ENCODE measurements at places on chromosomes 2 and 18.

DNA sequence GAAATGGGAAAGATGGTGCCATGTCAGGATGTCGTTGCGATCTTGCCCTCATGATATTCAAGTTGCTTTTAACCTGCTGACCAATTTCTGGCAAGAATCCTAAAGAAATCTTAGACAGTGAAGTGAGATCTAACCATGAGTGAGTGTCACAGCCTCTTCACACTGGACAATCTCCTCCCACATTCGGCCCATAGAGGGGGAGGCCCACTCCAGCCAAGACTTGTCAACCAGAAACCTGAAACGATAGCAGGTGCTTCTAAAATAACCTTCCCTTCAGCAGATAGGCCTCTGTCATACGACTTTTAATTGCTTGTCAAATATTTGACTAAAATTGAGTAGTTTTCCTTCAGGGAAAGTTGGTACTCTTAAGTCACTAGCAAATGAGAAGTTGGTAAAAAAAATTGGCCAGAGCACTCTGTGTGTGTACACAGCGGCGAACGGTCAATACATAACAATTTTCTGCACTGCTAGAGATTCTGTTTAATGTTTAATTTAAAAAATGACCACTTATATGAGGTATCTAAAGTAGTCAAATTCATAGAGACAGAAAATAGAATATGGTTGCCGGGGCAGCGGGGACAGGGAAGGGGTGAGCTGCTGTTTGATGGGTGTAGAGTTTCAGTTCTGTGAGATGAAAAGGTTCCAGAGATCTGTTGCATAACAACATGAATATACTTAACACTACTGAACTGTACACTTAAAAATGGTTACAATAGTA is 110.2 kb downstream of the VAPA start:
- no peak for DNase-seq

DNA sequence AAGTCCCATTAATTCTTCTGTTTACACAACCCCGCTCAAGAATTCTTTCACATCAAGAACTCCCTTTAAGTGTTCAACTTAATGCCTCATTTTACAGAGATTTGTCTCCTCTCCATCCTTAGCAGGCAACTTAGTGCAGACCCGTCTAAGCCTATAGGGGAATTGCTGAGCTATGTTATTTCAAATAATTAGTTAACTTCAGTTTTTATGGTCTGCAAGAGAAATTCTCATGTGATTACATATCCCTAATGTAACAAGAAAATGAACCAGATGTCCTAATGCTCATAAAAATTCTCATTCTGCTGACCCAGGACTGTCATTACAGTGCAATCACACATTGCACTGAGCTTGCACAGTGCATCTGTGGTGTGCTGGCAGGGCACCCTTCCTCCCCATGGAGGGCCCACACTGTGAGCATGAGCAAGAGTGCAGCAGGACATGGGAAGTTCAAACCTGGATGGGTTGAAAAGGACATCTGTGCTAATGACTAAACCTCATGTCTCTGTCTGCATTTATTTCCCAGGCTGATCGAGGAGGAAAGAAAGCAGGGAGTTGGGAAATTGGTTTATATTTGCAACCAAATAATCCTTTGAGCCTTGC is 97.1 kb downstream of the COL5A2 start:
- DNase-seq, result no peak

GRCh38 chr18:525036-525797 is 24.7 kb upstream of the COLEC12 start:
- DNase-seq, result no peak

GRCh38 chr2:170717599-170717963 is 2.4 kb downstream of the SP5 start:
- DNase-seq, result no peak

DNA sequence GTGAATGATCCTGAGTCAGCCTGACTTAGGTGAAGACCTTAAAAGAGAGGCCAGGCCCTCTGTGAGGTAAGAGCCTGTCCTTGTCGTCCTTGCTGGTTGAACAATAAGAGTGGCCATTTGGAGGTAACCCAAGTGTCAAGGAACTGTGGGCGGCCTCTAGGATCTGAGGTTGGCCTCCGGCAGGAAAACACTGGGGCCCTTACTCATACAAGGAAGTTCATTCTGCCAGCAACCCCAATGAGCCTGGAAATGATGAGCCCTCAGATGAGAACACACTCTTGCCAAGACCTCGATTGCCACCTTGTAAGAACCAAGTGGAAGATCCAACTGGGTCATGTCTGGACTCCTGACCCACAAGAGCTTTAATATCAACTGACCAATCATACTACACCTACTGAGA is 95.5 kb upstream of the LRATD1 start:
- DNase-seq, result no peak

- peak; percentile 6 for DNase-seq
Measured at GRCh38 chr18:63016270-63016669, 300.9 kb downstream of the PHLPP1 start.

DNA sequence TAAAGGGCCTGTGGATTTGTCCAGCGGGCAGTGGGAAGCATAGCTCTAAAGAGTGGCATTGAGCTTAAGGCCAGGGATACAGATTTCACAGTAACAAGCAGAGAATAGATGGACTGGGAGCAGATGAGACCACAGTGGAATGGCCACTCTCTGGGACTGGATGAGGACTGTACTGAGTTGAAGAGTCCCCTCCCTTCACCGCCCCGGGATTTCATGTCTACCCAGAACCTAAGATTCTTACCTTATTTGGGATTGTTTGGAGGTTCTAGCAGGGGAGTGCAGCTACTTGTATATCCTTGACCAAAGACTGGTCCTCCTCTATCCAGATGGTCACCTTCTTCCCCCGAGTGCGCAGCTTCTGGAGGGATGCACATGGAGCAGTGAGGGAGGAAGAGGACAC is 28.0 kb upstream of the EFEMP1 start:
- DNase-seq, result no peak

DNA sequence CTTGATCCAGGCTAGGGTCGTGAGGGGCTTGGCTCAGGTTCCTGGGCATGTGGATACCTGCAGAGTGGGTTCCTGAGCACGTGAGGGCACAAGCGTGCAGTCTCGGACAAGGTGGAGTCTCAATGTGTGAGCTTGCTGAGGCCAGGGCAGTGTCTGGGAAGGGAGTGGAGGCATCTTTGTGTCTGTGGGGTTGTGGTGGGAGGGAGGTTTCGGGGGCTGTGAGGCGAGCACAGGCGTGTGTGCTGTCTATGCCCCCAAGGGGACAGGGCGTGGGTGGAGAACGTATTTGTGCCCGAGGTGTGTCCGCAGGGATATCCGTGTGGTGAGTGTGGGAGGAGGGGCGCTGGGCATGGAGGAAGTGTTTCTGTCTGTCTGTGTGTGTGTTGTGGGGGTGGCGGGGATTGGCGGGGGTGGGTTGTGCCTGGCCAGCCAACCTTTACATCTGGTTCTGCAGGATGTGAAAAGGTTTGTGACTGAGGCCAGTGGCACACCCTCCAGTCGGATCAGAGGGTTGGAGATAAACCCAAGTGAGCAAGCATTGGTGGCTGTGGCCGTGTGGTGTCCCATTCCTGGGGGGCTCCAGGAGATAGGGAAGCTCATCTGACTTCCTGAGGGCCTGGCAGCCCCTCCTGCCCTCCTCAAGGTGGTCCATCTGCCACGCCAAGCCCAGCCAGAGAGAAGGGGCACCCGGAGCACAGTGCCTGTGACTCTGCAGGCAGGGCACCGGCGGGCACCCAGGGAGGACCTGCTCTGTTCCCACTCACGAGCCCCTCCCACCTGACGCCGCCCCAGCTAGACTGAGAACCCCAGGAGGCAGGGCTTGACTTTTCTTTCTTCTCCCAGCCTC is 57.1 kb downstream of the ZFP36L2 start:
- no peak for DNase-seq

All from stimulated activated CD4-positive, alpha-beta T cell treated with anti-CD3 and anti-CD28 coated beads, Interleukin-15, amount 100 ng/mL, for 1 hour (primary cell).